Neuronal stem cell (in vitro differentiated cells): ENCODE measurements at places on chromosomes 11 and 22.

DNA sequence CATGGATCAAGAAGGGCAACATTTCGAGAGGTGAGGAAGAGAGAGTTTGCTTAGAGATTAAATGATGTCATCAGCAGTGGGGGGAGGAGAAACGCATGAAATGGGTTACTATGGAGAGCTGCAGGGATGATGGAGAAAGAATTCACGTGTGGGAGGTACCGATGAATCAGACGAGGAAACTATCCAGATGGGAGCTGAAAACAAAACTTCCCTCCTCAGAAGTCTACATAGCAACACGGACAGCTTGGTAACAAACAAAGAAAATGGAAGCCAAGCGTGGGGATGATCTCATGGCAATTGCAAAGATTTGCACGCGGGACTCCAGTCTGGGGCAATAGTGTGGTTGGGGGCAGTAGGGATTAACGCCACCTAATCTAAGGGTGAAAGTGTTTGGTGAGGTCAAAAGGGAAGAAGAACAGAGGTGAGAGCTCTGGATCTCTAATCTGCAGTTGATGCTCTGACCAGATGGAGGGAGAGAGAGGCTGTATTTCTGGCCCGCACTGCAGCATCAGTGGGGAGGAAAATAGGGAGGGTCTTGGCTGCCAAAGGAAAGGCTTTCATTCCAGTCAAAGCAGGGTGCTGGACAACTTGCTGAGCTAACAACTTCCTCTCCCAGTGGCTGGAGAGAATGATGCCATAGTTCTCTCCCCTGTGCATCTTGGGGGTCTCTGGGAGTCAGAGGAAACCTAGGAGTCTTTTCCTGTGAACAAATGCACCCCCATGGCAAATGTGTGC is 43.4 kb upstream of the CSNK2A3 start:
- H3K4me1 ChIP-seq = no peaks in the 10 kb centered on the region
- no peak for DNase-seq

DNA sequence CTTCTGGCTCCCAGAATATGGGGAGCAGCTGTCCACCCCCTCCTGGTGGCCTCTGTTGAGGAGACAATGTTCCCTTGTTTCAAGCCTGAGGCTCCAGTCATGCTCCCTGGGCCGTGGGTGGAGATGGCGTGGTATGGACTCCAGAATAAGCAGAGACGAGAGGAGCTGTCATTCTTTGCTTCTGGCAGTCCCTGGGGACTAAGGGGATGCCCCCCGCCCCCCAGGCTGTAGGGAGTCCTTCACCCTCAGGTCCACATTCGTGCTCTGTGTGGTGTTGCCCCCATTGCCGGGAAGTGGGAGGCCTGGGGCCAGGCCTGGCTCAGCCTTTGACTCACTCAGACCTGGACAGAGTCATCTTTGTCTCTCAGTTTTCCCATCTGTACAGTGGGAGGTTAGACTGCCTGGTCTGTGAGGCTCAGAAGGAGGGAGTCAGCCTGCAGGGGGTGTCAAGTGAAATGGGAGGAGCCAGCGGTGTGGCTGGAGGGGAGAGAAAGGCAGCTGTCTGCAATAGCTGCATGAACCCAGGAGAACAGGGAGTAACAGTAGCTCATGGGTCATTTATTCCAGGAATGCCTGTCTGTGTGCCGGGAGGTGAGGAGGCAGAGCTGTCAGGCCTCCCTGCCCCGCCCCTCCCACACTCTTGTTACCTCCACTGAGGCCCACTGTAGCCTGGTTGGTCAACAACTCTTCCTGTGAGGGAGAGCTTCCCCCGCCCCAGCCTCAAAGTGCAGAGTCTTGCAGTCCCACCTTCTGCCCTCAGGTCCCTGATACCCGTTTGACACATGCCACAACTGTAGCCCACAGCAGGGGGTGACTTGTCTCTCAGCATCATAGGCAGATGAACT is 6.3 kb downstream of the ARHGEF17 start:
- no peaks in the 10 kb centered on the region for H3K27me3 ChIP-seq
- H3K27ac ChIP-seq = no peak overlapping the region
- no peak overlapping the region for H3K4me3 ChIP-seq
- no peak for DNase-seq
- H3K4me1 ChIP-seq = peaks cover 66% of the 10 kb centered on the region
- peaks cover 18% of the 10 kb centered on the region for H3K36me3 ChIP-seq

- H3K36me3 ChIP-seq = peaks cover 12% of the 10 kb centered on the region
- peaks cover 22% of the 10 kb centered on the region for H3K4me1 ChIP-seq
- no peak for DNase-seq
- no peak overlapping the region for H3K4me3 ChIP-seq
- no peaks in the 10 kb centered on the region for H3K27me3 ChIP-seq
Measured at GRCh38 chr11:65915821-65916251, 3.0 kb downstream of the C11orf68 start.

GRCh38 chr11:61969391-61969758 is 1.9 kb upstream of the FTH1 start:
- no peak for DNase-seq
- H3K27ac ChIP-seq = no peak overlapping the region
- H3K4me3 ChIP-seq = no peak overlapping the region
- H3K4me1 ChIP-seq = peaks cover 20% of the 10 kb centered on the region

DNA sequence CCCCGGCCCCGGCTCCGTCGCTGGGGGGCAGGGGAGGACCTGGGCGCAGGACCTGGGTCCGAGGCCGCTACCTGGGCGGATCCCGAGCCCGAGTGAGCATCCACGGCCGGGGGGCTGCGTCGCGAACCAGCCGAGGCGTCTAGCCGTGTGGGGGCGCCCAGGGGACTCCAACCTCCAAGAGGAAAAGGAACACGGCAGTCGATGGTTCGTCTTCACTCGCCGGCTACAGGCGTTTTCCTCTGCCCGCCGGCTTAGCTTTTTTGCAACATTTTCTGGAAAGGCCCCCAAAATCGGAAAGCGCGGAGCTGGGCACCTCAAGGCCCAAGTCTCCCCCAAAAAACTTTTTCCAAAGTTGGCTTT is 666 bp downstream of the PDGFB start:
- no peak for DNase-seq
- no peak overlapping the region for H3K27ac ChIP-seq
- H3K36me3 ChIP-seq = no peaks in the 10 kb centered on the region

DNA sequence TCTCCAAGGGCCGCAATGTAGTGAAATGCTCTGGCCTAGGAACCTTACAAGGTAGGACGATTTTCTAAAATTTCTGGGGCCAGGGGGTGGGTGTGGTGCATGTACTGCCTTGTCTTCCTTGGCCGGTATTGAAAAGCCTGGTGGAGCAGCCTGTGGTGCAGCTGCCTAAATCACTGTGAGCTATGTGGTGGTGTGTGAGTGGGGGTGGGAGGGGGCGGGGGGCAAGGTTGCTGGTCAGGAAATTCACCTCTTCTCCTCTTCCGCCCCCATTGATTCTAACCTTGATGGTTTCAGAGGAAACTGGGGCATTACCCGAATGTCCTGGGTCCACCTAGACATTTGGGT is 137.2 kb downstream of the DBX1 start:
- no peak overlapping the region for H3K4me3 ChIP-seq
- peaks cover 15% of the 10 kb centered on the region for H3K27me3 ChIP-seq
- peak overlapping the region; percentile 67 for H3K27ac ChIP-seq
- DNase-seq = no peak
- H3K4me1 ChIP-seq = peaks cover 26% of the 10 kb centered on the region
- H3K36me3 ChIP-seq = no peaks in the 10 kb centered on the region

DNA sequence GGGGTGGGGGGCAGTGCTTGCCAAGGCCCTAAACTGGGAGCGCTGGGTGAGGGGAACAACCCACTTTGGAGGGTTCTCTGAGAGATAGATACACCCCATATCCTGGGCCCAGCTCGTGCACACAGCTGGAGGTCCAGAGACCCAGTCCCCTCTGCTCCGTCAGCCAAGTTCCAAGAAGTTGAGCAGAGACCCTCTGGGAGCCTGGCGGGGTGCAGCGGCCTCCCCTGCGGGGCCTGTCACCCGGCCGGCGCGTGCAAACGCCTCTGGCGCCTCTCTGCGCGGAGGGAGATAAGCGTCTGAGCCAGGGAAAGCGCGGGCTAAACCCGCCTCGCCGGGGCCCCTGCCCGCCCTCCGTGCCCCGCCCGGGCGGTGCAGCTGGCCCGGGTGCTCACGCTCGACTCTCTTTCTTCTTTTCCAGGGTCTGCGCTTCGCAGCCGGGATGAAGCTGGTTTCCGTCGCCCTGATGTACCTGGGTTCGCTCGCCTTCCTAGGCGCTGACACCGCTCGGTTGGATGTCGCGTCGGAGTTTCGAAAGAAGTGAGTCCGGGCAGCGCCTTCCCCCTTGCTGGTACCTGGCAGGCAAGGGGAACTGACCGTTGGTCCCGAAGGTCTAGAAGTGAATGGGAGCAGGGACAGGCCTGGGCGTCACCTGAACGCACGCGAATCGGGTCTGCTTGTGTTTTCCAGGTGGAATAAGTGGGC is 540 bp downstream of the ADM start:
- H3K4me1 ChIP-seq = peaks cover 12% of the 10 kb centered on the region
- peaks cover 64% of the 10 kb centered on the region for H3K27me3 ChIP-seq
- no peak overlapping the region for H3K27ac ChIP-seq
- no peaks in the 10 kb centered on the region for H3K36me3 ChIP-seq
- H3K4me3 ChIP-seq = peak overlapping the region; percentile 83
- no peak for DNase-seq

DNA sequence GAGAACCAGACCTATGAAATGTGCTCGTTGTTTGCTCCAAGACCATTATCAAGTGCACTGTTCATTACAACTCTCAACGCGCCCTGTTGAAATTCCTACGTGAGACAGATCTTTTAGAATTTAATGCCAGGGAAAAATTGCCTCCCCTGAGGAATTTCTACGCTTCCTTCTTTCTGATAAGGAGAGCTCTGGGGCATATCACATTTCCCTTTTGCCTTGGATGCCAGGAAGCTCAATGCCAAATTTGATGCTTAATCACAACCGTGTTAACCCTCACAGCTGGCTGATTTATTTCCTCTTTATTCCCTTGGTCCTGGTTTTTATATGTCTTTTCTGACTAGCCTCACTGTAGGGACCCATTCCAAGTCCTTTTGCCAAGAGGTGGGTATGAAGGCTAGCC is 109.4 kb downstream of the MICAL2 start:
- H3K4me1 ChIP-seq = peaks cover 12% of the 10 kb centered on the region
- no peak for DNase-seq
- H3K27ac ChIP-seq = no peak overlapping the region
- no peak overlapping the region for H3K4me3 ChIP-seq
- no peaks in the 10 kb centered on the region for H3K36me3 ChIP-seq
